ENCODE measurements at places on chromosomes 6 and 20.

- DNase-seq, result no peak
These were observed 641.6 kb downstream of the HACE1 start for GRCh38 chr6:104218116-104218515.

DNA sequence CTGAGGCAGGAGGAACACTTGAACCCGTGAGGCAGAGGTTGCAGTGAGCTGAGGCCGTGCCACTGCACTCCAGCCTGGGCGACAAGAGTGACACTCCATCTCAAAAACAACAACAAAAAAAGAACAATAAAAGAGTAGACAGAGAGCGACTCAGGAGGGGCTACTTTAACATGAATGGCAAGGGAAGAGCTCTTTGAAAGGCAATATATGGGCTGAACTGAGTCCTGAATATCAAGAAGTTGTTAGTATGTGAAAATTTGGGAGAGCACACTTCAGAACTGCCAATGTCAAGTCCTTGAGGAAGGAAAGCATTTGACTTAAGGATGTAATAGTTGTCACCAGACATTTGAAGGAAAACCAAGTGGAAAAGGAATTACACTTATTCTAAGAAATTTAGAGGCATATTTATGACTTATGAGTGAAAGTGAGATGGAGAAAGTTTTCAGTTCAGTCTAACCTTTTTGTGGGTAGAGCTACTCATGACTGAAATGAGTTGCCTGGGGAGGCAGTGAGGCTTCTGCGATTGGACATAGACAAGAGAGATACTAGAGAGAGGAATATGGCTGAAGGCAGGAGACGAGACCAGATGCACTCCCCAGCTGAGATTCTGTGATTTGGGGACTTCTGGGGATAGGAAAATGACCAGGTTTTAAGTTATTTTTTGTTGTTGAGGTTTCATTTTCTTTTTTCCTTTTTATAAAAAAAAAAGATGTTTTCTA is 48.6 kb upstream of the SLC16A10 start:
- peak; percentile 38 for DNase-seq

GRCh38 chr6:30071081-30071818 is 4.3 kb downstream of the PPP1R11 start:
- DNase-seq, result no peak

DNA sequence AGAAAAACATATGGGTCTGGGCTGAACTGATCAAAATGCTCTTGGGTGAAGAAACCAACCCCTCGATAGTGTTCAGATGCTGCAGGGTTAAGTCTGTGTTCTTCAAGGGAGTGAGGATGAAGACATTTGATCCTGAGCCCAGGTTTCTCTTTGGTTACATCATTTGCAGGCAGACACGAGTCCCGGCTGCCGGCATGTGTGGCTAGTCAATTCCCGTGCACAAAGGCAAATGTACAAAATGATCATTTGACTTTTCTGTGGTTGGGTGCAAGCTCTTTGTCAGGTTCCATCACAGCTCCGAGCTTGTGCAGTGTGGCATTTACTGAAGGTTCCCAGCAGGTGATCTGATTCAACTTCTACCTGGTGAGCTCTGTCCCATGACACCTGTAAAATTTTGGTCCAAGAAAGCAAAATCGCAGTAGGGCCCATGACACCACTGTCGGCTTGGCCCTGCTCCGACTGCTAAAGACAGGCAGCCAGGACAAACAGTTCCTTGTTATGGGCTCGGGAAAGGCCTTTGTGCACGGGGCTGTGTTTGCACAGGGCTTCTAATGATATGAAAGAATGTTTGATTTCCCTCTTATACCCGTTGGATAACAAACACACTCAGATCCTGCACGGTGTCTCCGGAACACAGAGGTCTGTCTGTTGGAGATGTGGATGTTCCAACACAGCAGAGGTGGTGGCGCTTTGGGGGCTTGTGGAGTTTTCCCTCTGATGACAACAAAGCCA is 46.9 kb downstream of the GJA10 start:
- DNase-seq, result peak; percentile 24

DNA sequence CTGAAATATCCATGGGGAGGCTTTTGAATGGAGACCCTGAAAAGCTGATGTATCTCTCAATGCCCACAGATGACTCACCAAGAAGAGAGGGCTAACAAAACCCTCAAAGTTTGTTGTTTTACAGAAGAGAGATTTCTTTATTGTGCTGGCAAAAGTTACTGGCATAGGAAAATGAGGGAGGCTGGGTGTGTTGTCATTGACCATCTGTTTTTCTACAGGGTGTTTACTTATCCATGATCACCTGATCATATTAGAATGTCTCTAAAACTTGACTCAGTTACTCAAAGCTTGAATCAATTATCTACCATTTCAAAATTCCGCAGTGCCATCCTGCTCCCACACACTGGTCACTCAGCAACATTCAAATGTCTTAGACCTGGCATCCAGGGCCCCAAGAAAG is 9.8 kb downstream of the NCOA6 start:
- DNase-seq, result no peak

DNA sequence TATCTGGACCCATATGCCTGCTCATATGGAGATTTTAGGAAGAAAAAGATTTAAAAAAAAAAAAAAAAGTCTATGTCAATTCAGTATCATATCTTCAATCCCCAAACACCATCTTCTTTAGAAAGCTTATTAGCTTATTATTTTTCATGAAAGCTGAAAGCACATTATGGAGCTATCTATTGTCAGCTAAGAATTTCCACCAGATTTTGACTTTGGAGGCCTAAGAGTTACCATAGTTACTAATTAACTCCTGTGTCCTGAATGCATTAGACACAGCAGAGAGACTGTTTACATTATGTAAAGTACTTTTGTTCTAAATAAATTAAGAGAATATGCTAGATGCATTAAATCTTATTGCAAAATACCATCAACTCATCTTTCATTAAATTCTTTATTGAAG is 255.5 kb upstream of the NRSN1 start:
- DNase-seq, result no peak

DNA sequence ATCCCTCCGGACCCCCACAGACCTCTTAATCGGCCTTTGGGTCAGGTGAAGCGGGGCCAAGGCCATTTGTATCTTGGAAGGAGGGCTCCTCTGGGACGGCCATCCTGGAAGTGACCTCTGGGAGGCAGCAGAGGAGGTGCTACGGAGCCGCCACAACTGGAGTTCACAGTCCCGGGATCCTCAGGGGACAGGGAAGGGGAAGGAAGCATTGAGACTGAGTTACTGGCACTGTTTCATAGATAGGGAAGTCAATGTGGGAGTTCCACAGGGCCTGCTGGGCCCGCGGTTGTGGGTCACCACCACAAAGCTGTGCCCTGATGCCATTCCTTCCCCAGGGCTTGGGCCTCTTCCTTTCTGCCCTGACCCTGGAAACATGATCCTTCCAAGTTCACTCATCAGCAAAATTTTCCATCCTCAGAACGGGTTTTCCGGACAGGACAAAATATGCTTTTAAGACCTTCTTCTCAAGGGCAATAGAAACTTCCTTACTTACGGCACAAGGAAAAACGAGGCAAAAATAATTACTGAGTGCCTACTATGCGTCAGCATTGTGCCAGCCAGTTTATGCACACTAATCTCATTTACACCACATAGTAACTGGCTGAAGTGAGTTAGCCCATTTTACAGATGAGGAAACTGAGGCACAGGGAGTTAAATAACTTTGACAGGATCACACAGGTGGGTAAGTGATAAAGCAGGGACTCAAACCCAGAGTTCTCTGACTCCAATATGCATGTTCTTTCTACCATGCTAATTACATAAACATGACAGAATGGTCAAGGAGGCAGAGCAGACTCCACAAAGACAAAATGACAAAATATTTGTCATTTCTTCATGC is 143.8 kb downstream of the UNC5CL start:
- DNase-seq, result no peak

GRCh38 chr6:70709826-70710225 is 42.1 kb downstream of the SMAP1 start:
- no peak for DNase-seq

- no peak for DNase-seq
These were observed 150.4 kb downstream of the GRM4 start for GRCh38 chr6:33995309-33996119.

DNA sequence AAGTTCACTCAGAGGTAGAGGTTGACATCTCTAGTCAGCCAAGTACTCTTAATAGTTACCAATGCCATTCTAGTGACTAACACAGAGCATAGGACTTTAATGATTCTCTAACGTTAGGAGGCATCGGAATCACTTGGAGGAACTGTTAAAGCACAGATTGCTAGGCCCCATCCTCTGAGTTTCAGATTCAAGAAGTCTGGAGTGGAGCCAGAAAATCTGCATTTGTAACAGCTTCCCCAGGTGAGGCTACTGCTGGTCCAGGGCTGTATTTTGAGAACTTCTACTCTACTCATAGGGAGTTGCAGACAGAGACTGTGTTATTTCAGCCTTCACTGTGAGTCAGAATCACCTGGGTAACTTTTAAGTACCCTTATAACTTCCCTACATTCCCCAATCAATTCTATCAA is 5.7 kb downstream of the LMBRD1 start:
- no peak for DNase-seq

GRCh38 chr6:16995511-16996250 is 106.2 kb upstream of the STMND1 start:
- DNase-seq, result no peak

DNA sequence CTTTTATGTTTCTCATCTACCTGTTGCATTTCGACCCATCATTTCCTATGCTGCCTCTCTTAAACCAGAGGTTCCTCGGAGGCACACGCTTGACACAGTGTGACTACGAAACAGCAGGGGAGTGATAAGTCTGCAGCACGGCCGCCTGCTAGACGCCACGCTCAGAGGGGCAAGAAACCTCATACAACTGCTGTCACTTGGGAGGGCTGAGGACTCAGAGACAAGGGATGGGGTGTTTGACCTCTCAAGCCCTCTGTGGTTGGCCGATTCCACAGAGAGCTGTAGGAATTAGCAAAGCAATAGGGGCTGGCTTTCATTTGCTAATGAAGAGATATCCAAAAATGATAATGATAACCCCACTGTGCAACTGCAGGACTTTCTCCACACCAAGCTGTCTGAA is 372.5 kb downstream of the ZFAND3 start:
- peak; percentile 6 for DNase-seq

GRCh38 chr6:5514353-5514752 is 253.0 kb downstream of the FARS2 start:
- DNase-seq, result no peak

- DNase-seq, result no peak
These were observed 42.7 kb upstream of the GCNT2 start for GRCh38 chr6:10478187-10479040.

DNA sequence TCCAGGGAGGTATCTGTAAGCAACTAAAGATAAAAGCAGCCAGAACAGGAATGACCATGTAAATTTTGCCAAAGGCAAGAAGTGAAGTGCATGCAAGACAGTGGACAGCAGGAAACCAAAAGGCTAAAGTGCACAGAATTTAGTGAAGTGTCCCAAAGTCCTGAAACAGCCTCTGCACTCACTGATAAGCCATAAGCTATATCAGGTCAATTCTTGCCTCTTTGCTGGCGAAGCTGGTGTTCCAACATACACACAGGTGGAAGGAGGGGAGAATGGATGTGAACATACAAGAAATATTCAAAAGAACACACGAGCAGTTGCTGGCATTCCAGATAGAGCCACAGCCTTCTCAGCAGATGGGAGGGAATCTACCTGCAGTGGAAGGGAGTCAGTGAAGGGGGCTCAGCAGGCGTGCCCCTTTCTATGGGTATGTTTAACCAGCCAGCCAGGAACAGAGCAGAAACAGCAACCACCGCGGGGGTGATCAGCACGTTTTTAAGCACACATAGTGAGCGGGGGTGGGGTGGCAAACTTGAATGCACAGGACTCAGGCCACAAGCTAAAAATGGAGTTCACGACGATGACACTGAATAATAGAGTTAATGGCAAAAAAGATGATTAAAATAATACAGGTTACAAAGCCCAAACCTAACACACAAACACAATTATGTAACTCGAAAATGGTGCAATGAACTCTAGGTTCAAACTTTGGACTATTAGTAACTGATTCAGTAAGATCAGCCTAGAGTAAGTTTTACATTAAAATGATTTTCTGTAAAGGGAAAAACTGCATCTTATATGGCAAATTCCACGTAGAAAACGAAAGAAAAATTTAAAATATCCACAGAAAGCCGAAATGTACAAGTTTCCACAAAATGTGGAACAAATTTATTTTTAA is 1.2 kb downstream of the ECI2 start:
- DNase-seq, result peak; percentile 61

GRCh38 chr6:104642871-104643270 is 216.8 kb downstream of the HACE1 start:
- no peak for DNase-seq

DNA sequence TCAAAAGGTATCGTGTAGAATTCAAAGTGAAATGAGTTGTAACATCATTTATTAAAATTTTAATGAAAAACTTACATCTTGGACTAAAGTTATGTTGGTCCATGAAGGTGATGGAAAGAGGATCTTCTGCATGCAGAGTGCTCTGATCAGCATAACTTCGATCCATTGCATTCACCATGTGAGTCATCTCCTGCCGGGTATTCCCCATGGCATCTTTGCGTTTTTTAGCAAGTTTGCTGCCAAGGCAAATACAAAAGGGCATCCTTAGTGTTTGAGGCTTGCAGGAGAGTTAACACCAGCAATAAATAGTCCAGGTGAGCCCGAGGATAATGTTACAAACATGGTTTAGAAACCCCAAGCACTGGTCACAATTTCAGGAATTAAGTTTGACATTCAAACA is 104.2 kb upstream of the THEMIS start:
- no peak for DNase-seq

DNA sequence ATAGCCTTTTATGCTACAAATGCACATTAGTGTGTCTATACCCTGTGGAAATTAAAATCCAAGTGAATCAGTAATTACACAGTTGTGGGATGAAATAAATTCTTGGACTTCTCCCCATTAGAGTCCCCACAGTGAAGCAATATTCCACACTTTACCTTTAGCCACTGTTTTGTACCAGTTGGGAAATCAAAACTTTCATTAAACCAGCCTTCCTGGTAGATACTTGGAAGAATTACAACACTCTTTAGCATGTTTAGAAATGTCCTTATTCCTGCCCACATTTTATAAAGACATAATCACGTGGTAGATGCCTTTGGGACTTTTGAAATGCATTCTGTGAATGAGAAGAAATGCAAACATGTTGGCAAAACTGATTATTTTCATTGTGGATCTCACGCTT is 49.0 kb upstream of the ANKEF1 start:
- DNase-seq, result no peak

GRCh38 chr20:8431538-8432434 is 299.7 kb downstream of the PLCB1 start:
- no peak for DNase-seq

- DNase-seq, result no peak
These were observed 184.7 kb downstream of the GJA1 start for GRCh38 chr6:121619987-121620740.

- no peak for DNase-seq
These were observed 58.8 kb upstream of the LTV1 start for GRCh38 chr6:143784316-143784715.

Data from stimulated activated CD8-positive, alpha-beta memory T cell treated with anti-CD3 and anti-CD28 coated beads, Interleukin-4, amount 100 ng/mL, for 48 hours (primary cell).